ENCODE measurements at places on chromosomes 1 and 21. TPM values are rescaled to one million over a fixed set of nuclear protein-coding genes. Genes with fewer than 3 reads are reported as not detected.

The CYP4Z1 gene
- not detected for total RNA-seq

The PADI3 gene
- 0.04 TPM for total RNA-seq

The OR2T33 gene
- not detected for total RNA-seq

The REN gene
- total RNA-seq, result not detected

The TDRD5 gene
- total RNA-seq, result not detected

The CFHR4 gene
- not detected for total RNA-seq
